ENCODE measurements at places on chromosomes 6 and 20.
A peak's percentile ranks its signal among the peaks of the same experiment; 100 is the strongest.

- no peak for DNase-seq
These were observed 31.0 kb downstream of the NPEPL1 start for GRCh38 chr20:58723628-58723984.

DNA sequence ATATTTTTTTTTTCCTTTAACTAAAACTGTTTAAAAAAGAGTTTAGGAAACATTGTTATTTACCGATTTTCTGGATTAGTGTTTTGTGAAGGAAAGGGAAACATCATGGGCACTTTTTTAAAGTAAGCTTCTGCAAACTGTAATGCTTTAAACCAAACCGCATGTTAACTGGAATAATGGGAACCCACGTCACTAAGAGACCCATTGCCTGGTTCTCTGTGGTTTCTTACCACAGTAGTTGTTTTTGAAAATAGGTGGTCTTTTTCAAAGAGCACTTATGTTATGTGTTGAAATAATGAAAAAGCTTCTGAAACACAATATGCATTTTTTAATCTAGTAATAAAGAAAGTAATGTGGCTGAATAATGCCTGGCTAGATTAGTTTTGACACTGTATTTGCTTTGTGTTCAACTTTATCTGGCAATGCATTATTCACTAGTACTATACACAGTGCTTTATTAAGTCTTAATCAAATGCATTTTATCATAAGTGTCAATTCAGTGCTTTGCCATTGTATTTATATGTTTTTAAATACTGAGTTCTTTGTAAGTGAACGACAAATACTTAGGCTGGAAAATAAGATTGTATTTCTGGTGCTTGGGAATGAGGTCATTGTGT, 754.1 kb upstream of the FLRT3 start:
- DNase-seq = no peak

GRCh38 chr6:3965071-3965718, 113.7 kb downstream of the FAM217A start:
- no peak for DNase-seq

DNA sequence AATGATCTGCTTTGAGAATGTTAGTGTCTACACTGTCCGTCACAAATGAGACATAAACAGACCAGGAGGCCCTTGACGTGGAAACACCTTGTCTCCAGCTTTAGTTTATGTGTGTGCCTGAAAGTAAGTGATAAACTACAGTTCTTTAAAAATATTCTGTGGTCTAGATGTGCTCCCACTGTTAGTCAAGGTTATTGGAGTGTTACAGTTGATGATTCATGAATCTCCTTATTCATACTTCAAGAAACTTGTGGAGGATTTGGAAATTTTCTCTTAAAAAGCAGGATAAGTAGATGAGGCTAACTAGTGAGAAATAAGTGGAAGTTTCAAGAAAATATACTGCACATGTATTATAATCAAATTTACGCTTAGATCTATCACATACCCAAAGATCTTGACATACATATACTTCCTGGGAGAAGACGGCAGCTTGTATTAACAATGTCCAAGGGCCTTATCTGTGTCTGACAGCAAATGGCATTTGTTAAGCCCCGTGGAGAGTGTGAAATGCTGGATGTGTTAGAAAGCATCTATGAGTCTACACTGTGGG, 90.5 kb upstream of the MBOAT1 start:
- DNase-seq = no peak

GRCh38 chr6:97055743-97056142, 131.2 kb downstream of the KLHL32 start:
- no peak for DNase-seq

- DNase-seq = no peak
These were observed 107.8 kb downstream of the TOX2 start for GRCh38 chr20:44022464-44022863.

DNA sequence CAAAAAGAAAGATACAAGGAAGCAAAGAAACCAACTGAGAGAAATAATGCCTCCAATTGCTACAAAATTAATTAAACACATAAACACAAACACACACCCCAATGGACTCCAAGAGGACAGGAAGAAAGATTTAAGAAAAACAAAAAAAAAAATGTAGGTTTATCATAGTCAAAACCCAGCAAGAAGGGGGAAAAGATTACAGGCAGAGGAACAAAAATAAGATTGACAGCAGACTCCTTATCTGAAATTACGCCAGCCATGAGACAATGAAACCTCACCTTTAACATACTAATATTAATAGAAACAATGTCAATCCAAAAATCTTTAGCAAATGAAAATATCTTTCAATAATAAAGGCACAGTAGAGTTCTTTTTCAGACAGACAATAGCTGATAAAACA, 155.8 kb downstream of the RNGTT start:
- no peak for DNase-seq

DNA sequence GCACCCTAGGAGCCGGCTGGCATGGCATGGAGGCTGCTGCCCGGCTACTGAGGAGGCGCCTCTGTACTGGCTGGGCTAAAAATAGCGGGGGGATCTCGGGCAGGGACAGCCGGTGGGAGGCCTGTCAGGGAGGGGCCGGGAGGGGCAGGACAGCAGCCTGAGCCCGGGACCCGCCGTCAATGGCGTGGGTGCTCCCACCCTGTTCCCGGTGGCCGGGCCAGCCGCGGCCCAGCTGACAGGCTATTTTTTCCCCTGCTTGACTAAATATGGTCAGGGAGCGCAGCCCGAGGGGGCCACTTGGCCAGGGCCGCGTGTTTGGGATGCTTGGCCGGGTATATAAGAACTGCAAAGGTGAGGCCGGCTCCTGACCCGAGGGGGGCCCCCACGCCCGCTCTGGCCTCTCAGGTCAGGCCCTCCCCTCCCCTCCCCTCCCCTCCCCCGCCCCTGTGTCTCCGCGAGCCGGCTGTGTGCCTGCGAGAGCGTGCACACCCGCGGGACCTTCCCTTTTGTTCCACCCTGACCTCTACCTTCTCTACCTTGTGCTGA, 74.4 kb upstream of the GATA5 start:
- DNase-seq = no peak

GRCh38 chr20:709991-710779, 34.6 kb upstream of the SCRT2 start:
- no peak for DNase-seq

- DNase-seq = no peak
These were observed 49.3 kb downstream of the TBC1D7 start for GRCh38 chr6:13278991-13279390.

DNA sequence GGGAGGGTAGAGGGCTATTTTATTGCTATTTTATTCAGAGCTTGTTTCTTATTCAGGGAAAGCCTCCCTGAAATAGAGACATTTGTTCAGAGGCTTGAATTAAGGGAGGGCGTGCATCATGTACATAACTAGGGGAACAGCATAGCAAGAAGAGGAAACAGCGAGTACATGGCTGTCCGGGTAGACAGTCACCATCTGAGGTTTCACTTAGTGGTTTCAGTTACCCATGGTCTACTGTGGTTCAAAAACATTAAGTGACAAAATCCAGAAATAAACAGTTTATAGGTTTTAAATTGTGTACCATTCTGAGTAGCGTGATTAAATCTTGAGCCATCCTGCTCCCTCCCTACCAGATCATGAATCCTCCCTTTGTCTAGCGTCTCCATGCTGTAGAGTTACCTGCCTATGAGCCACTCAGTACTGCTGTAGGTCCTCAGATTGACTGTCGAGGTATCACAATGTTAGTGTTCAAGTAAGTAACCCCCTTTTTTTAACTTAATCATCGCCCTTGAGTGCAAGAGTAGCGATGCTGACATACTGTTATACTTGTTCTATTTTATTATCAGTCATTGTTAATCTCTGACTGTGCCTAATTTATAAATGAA, 791.5 kb downstream of the TFAP2A start:
- no peak for DNase-seq

DNA sequence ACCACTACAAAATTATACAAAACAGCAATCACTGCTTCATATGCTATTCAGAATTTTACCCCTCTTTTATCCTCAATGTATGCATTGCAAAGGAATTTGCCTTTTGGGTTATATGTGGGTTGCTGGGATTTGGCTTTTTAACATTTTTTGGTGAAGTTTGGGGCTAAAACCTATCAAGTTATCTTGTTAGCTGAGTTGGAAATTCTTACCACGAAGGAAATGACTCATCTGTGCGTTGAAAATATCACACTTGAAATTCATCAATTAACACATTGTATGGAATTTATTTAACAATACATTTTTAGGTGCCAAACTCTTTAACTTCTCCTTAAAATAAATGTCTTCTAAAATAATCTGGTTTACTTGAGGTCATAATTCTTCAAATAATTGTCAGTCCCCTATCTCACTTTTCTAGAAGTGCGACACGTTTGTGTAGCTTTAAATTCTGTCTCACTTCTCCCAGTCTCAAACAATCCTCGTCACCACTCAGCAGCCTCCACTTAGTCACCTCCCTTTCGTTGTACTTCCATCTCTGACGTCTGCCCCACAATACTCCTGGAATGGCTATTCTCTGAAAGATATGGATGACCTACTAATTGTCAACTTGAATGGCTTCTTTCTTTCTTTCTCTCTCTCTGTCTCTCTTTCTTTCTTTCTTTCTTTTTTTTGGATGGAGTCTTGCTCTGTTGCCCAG, 88.5 kb downstream of the PHACTR1 start:
- peak; percentile 40 for DNase-seq

DNA sequence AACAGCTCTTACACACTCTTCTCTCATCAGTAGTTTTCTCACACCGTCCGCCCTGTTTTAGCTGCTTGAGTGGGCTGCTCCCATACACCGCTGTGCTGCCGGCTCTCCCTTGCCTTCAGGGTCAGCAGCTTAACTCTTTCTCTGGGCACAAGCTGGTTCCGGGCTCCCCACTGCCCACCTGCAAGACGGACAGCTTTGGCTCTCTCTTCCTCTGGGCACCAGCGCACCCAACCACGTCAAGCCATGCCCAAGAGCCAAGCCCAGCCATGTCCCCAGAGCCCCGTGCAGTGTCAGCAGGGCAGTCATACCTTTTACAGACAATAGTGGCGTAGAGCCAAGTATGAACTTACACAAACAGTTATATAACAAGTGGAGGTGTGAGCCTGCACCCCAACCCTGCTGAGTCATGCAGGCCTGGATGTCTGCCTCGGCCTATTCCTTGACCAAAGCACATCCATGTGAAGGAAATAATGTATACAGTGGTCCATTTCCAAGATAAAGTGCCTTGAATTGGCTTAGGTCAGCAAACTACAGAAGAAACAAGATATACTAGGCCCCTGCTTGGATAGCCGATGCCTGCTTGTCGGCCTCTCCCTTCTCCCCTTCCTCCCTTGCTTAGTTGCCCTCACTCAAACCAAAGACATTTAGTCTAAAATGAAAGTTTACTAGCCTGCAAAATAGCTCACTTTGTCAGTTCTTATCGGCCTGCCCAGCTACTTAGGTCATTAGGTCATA, 89.3 kb downstream of the JPH2 start:
- no peak for DNase-seq

DNA sequence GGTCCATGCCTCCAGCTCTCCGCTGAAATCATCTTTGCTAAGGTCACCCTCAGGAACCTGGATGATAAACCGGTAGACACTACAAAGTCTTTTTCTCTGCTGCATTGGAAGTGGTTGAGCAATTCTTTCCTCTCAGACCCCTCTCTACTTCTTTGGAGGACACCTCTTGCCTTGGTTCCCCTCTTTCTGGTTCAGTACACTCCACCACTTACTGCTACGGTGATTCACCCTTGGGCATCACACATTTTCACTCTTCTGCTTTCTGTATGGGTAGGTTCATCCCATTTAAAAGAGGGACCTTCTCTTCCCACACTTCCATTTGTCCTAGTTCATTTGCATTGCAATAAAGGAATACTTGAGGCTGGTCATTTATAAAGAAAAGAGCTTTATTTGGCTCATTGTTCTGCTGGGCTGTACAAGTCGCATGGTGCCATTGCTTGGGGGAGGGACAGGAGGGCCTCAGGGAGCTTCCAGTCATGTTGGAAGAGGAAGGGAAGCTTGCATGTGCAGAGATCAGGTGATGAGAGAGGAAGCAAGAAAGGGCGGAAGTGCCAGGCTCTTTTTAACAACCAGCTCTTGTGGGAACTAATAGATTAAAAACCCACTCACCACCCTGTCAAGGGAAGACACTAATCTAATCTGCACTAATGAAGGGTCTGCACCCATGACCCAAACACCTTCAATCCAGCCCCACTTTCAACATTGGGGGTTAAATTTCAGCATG, 149.7 kb upstream of the TMEM170B start:
- DNase-seq = no peak

- DNase-seq = no peak
These were observed 51.7 kb downstream of the MYH7B start for GRCh38 chr20:35007413-35007812.

DNA sequence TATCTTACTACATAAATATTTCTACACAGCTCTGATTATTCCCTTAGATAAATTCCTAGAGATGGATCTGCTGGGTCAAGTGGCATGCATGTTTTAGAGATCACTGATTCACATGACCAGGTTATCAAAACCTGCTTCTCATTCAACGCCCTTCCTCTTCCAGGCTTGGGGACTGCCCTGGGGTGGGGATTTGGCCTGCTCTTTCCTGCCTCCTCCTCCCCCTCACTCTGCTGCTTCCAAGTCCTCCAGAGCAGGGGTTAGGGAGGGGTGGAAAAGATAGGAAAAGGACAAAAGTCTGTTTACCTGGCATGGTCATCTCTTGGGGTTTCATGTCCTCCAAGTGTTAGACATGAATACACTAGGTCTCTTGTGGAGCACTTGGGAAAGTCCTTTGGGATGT, 105.6 kb upstream of the GPR6 start:
- DNase-seq = no peak

DNA sequence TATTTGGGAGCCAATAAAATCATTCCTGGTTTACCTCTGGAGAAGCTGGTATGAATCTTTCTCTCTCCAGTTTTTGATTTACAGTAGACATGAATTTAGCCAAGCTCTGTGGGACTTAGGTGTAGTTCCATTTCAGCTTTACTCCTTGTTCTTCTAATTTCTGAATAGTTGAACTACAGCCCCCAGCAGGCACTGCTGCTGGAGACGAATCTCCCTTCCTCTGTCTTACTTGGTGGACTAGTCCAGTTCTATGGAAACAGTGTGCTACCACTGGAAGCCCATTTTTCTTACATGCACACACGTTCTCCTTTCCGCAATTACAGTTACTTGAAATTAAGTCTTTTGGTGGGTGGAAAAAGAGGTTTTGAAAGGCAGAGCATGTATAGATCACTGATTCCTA, 42.3 kb downstream of the RALGAPB start:
- DNase-seq = no peak

GRCh38 chr20:50296450-50297375, 106.1 kb downstream of the CEBPB start:
- no peak for DNase-seq

- DNase-seq = no peak
These were observed 301.5 kb downstream of the CLIC5 start for GRCh38 chr6:45714006-45714730.

DNA sequence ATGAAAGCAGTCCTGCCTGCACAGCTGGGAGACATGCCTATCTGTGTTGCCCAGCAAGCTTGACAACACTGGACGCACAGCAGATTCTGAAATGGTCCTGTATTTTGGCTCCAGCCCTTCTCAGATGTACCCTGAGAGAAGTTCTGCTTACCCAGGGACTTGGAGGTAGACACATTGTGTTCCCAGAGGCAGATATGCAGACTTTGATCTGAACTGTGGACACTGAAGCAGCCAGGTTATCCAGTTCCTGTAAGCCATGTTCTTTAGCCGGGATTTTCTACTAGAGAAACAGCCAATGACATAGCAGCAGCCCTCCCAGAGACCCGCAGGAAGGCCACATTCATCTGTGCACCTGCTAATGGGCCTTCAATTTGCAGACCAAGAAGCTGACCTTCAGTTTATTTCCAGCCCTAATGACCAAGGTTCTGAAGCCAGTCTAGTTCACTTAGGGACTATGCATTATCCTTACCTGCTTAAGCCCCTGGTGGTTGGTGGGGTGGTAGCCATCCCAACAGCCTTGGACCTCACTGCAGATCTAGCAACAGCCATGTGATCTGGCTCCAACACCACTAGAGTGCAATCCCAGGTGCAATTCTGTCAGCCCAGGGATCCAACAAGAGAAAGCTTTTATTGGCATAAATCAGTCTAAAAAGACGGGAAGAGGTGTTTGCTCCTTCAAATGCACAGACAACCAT, 134.2 kb downstream of the MEI4 start:
- DNase-seq = no peak

Measured in trophoblast cell (in vitro differentiated cells and primary cell).